Left ventricle myocardium inferior (tissue), 1 donor: ENCODE measurements at places on chromosomes 5 and 9.
A peak's percentile ranks its signal among the peaks of the same experiment; 100 is the strongest.

GRCh38 chr5:35822511-35822910 lies 34.2 kb upstream of the IL7R start:
- no peak for DNase-seq

- no peak for DNase-seq
Observed at GRCh38 chr5:55823151-55823796, 27.9 kb upstream of the IL31RA start.

GRCh38 chr9:72443855-72444254 lies 77.6 kb upstream of the TMC1 start:
- DNase-seq, result no peak

GRCh38 chr5:132203464-132203818 lies 24.2 kb downstream of the P4HA2 start:
- no peak for DNase-seq

GRCh38 chr5:545641-546375 lies 21.6 kb upstream of the SLC9A3 start:
- DNase-seq, result peak; percentile 12

DNA sequence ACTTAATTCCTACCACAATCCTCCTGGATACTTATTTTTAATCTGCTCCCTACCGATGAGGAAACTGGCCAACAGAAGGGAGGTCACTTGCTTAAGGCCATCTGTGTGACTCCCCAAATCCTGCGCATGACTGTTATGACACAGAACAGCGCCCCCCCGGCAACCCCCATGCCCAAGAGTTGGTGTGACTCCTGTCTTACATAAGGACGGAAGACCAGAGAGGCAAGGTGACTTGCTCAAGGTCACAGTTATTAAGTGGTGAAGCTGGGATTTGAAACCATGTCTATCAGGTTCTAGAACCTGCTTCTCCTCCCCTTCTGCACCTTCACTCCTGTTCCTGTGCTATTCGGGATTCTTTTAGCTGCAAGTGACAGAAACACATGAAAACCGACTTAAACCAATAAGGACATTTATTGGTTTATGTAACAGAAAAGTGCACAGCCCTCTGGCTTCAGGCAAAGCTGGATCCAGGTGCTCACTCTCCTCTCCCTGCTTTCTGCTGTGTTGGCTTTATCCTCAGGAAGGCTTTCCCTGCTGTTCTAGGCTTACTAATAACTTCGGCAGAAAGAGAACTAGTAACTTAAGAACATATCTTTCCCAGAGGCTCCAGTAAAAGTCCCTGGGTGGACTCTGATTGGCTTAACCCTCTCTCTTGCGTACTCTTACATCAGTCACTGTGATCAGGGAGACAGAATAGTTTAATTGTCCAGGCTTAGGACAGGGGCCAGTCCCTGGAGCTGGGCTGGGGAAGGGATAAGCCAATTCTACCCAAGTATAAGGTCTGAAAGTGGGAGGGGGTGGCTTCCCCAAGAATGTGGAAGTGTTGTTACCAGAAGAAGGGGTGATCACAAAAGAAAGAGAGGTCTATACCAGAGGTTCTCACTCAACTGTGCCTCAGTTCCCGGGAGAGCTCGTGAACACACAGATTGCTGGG lies 43.7 kb downstream of the FGF18 start:
- DNase-seq, result no peak

- no peak for DNase-seq
Observed at GRCh38 chr9:33374190-33374589, 28.2 kb downstream of the AQP7 start.

DNA sequence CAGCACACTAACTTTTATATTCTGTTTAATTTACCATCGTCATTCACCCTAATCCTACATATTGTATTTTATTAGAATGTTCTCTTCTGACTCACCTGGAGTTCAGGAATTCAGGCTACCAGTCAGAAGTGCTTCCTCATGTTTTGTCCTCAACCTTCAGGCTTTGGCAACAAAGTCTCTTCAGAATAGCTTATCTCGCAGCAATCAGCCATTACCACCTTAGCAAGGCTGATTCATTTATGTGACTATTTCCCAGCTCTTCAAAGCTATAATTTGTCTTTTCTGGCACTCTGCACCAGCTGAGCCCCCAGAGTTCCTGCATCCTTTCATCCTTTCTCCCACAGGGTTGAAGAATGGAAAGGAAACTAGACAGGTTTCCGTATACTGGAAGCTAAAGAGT lies 365.5 kb upstream of the CDH18 start:
- no peak for DNase-seq

GRCh38 chr9:27625751-27626150 lies 52.5 kb upstream of the C9orf72 start:
- DNase-seq, result no peak

- DNase-seq, result no peak
Observed at GRCh38 chr9:110095161-110095595, 112.8 kb downstream of the C9orf152 start.

- DNase-seq, result no peak
Observed at GRCh38 chr9:2083479-2083878, 68.3 kb downstream of the SMARCA2 start.

- no peak for DNase-seq
Observed at GRCh38 chr5:143601917-143602333, 198.4 kb upstream of the NR3C1 start.

- DNase-seq, result no peak
Observed at GRCh38 chr9:110157823-110158664, 49.9 kb downstream of the C9orf152 start.

GRCh38 chr5:74314906-74315305 lies 325.6 kb downstream of the ENC1 start:
- no peak for DNase-seq

- DNase-seq, result no peak
Observed at GRCh38 chr5:154168395-154168794, 22.1 kb upstream of the GALNT10 start.

DNA sequence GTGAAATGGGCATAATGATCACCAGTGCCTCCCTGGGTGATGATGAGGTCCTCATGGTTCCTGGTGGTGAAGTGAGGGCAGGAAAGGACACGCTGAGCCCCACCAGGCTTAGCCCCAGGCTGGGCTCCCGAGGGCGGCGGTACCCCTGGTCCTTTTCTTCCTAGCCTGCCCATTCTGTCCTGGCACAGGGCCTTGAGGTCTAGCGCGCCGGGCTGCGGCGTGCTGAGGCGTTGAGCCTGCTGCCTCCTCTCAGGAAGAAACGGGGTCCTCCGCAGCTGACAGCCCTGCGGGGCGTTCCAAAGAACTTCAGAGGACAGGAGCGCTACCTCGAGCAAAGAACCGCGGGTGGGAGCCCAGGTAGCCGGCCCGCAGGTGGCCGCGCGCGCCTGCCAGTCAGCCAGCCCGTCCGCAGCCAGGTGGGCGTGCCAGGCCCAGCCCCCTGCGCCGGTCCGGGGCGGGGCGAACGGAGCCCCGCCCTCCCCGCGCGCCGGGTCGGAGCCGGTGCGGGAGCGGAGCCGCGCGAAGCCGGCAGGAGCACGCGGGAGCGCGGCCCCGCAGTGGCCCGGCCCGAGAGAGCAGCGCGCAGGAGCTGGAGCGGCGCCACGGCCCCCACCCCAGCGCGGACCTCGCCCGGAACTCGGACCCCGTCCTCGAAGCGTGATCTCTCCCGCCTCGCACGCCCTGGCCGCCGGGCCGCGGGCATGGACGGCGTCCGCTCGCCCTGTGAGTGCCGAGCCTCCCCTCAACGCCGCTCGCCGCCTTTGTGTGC lies at the start of gene WNK2:
WNK2 (plus strand) TSS at position 477 of the 769 bp plus-strand sequence. CDS start 791 bp downstream, outside the sequence.
- DNase-seq, result no peak

DNA sequence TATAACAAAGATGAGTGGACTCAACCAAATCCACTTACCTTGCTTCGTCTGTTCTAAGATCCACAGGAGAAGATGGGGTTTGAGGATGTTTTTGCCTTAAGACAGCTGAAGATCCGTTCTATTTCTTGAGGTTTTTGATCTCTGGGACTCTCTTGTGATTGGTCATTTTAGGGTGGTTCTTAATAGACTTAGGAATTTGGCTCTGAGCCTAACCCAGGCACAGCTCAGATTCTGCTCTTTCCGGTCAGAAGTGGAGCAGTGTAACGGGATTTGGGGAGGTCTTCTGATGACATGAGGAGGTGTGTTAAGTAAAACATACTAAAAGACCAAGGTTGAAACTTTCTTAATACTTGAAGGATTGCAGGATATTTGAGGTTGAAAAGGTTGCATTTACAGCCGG lies 166.9 kb downstream of the DMRT2 start:
- no peak for DNase-seq

GRCh38 chr9:136075881-136076678 lies 19.0 kb downstream of the NACC2 start:
- DNase-seq, result no peak

DNA sequence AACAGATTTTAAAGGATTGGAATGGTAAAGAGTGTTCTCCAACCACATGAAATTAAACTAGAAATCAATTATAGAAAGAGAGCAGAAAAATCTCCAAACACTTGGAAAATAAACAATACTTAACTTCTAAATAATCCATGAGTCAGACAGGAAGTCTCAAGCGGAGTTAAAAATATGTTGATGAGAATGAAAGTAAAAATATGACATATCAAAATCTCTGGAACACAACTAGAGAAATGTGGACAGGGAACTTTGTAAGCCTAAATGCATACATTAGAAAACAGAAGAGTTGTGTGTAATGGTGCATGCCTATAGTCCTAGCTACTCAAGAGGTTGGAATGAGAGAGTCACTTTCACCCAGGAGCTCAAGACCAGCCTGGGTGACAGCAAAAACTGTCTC lies 47.9 kb upstream of the ZNF618 start:
- no peak for DNase-seq

DNA sequence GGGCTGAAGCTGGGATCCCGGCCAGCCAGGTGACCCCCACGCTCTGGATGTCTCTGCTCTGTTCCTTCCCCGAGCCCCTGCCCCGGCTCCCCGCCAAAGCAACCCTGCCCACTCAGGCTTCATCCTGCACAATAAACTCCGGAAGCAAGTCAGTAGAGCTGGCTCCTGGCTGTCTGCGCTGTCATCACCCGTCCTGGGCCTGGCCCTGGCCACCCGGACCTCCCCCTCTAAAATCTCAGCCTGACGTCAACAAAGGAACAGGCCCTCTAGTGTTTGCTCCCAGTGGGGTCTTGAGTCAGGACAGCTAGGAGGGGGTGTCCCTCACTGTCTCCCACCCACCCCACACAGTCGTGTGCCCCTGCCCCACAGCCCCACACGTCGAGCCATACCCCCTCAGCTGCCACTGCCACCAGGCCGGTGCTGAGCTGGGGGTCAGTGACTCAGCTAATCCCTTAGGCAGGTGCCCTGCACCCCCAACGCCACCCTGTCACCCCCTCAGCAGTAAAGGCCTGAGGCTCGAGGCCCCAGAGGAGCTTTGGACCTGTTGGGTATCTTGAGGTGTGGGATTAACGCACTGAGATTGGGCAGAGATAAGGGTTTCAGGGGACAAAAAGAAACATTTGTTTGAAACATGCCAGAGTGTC lies 1.1 kb upstream of the LCNL1 start:
- peak; percentile 69 for DNase-seq

DNA sequence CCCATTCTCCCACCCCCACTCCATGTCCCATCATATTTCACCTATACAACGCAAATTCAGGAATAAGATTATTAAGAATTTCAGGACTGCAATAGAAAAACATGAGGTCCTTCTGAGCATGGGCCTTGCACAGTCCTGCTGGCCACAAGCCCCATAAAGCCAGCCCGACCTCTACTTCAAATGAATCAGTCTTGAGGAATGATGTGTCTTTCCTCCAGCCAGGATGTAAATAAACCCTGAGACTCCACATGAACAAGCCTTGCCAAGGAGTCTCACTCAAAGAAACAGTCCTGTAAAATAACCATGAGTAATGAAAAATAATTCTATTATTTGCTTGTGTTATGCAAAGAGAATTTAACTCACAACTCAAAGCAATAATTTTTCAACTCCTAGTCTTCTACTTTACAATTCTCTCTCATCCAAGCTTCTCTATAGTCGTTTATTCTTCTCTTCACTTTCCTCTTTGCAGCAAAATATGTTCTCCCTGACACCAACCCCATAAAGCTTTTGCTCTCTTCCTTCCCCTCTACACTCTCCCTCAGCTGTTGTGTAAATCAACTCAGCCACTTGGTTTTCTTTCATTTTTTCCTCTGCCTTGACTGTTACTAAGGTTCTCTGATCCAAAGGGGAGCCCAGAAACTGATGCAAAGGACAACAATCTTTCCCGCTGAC lies 140.1 kb upstream of the MOCS2 start:
- no peak for DNase-seq

DNA sequence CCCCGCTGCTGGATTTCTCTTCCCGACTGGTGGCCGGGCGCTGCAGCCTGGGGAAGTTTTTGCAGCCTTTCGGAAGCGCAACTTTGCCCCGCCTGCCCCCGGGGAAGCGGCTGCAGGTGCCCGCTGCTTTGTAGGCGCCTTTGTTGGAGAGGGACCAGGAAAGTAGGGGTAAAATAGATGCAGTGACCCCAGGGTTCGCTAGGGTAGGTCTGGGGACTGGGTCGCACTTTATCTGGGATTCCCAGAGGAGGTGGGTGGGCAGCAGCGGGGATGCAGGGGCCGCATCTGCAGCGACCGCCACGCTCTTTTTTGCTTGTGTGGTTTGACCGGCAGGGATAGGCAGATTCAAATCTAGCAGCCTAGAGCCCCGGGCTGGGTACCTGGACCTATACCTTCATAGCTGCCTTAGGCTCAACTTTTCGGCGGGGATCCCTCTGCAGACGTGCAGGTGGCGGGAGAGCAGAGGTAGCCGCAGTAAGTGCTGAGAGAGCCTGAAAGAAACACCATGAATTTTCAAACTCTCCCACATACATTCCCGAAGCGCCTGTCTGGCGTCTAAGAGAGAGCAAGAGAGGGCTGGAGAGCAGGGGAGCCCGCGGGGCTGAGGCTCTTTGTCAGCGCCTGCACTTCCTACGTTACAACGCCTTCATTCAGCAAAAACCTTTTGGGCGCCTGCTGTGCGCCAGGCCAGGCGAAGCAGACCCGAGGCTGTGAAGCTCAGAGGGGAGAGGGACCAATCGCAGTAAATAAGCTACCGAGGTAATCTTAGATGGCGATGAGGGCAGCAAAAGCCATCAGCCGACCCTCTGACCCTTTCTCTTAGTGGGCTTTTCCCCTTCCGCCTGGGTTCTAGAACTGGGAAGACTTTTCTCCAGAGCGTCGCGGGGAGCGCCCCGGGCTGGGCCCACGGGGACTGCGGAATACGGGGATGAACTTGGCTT lies 642 bp downstream of the SV2C start:
- DNase-seq, result no peak

DNA sequence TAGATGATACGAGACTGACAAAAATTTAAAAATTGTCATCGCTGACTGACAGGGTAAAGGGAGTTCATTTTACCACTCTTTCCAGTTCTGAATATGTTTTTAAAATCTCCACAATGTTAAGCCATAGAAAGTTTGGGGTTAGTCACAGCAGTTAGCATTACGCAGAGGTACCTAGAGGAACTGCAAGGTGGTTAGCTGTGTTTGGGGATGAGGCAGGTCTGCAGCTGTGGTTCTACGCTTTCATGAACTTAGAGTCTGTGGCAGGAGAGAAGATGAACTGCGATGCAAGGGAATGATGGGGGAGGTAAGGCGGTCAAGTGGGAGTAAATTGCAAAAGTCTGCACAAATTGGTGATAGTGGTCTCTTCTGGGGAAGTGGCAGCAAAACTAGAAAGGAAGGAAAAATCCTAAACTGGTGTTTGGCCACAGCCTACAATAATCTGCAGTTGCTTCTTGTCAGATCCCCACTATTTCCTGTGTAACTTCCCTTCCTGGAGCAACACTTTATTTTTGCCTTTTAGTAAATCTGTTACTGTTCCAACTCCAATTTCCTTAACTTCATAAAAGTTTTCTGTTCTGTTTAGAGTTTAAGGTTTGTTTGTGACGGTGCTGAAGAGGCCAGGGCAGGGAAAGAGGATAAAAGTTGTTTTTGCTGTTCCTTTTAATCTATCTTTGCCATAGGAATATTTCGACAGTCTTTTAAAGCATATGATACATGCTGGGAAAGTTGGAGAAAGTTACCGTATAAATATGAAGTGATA lies 38.6 kb upstream of the SNX2 start:
- DNase-seq, result no peak

GRCh38 chr5:158869092-158869491 lies 230.6 kb downstream of the EBF1 start:
- no peak for DNase-seq
